ENCODE measurements at places on chromosomes 12 and 14.
A peak's percentile ranks its signal among the peaks of the same experiment; 100 is the strongest.

- no peak for DNase-seq
Observed at GRCh38 chr12:70367258-70368141, 1.4 kb downstream of the KCNMB4 start.

DNA sequence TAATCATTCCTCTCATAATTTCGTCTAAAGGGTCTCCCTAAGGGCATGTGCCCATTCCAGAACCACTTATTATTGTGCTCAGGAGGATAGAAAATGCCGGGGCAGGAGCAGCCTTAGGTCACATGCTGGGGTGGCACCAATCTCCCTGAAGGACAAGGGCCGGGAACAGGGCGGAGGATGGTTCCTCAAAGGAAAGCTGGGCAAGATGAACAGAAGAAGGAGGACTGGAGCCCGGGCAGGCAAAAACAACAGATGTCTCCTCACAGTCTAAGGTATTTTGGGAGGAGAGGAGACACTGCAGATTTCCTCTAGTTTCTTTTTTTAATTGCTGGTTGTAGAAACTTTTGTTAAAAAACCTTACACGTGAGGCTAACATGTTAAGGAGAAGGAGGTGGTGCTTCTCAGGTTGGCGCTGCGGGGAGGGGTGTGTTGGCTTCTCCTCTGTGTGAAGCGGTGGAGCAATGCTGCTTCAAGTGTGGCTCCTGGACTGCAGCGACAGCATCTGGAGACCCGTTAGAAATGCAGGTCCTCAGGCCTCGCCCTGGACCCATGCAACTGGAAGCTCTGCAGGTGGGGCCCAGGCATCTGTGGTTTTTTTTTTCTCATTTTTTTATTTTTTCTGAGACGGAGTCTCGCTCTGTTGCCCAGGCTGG, 164.8 kb downstream of the AACS start:
- no peak for DNase-seq

DNA sequence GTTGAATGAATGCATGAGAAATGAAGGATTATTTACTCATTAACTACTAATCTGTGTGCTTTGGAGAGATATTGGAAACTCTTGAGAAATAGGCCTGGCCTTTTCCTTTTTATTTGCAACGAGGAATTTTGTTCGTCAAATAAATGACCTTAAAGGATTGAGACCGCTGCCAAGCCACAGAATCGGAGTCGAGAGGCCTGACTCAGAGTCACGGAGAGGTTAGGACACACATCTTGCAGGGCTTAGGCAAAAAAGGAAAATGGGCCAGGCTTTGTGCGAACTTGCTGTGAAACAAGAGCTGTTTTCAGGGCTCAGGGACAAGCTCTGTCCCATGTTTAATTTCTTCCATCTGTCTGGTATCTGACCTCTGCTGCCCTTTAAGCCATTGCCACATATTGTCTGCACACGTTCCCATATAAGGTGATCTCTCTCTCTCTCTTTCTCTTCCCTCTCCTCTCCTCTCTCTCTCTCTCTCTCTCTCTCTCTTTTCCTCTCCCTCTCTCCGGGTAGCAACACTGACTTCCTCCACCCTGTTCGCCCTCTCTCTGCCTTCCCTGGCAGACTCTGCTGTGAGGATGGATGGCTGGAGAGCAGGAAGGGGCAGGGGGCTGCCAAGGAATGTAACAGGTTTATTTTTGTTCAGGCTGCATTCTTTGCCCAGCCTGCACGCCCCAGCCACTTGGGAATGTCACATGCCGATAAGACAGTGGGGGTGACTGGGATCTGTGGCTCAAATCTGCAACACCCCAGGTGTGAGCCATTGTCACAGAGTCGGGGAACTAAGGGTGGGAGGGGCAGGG, 14.9 kb upstream of the IFT81 start:
- peak; percentile 100 for DNase-seq

DNA sequence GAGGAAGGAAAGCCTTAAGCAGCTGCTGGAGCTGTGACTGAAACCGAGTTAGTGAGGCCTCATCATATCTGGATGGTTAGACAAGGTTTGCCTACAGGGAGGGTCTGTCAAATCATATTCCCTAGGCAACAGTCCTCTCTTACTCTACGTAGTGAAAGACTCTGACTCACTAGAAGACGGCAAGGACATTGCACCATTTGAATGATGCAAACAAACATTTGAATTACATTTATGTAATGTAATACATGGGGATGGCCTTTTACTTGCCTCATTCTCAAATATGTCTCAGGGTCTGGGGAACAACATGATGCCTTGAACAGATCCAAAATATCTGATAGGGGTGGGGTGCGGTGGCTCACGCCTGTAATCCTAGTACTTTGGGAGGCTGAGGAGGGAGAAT, 29.8 kb upstream of the STRAP start:
- DNase-seq: peak; percentile 93

DNA sequence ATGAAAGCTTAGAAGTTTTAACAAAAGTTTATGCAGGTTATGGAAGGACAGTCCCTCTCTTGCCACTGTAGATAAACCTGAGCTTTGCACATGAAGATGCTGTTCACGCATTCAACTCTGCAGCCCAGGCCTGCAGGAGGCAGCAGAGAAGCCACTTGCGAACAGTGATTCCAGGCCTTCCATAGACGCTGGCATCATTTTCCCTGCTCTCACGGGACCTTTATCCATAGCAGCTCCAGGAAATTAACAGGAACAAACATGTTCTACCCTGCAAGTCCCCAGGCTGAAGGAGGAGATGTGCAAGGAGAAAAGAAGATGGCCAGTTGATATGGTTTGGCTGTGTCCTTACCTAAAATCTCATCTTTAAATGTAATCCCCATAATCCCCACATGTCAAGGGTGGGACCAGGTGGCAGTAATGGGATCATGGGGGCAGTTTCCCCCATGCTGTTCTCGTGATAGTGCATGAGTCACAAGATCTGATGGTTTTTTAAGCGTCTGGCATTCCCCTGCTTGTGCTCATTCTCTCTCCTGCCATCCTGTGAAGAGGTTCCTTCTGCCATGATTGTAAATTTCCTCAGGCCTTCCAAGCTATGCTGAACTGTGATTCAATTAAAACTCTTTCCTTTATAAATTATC, 2.0 kb downstream of the ERP27 start:
- peak; percentile 10 for DNase-seq

GRCh38 chr12:51270067-51270950, at the start of gene SMAGP:
Gene SMAGP (minus strand): TSS chr12:51270415. CDS start chr12:51269278, 1,137 bp downstream.
- peak; percentile 30 for DNase-seq

- DNase-seq: peak; percentile 99
Observed at GRCh38 chr12:89768586-89769482, 60.2 kb upstream of the ATP2B1 start.

- no peak for DNase-seq
Observed at GRCh38 chr12:96235484-96235826, 41.3 kb downstream of the ELK3 start.

GRCh38 chr12:65232476-65233077, 45.9 kb upstream of the MSRB3 start:
- DNase-seq: peak; percentile 48

- peak; percentile 64 for DNase-seq
Observed at GRCh38 chr12:109461049-109461845, 15.9 kb downstream of the KCTD10 start.

DNA sequence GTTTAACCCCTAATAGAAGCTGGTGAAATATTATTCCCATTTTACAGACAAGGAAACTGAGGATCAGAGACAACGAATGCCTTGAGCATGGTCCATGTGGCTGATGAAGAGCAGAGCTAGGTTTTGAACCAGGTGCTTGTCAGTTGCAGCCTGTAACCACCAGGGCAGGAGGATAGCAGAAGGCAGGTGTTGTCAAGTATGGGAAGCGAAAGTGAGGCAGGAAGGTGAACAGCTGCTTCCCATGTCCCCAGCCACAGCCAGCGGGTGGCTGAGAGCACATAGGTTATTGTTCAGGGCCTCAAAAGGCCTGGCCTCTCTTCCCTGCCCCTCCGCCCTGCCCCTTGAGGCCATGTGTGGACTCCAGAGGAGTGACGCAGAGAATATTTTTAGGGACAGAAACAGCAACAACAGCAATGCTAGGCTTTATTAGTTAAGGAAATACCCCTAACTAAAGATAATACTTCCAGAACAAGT, 39.6 kb downstream of the IQSEC3 start:
- no peak for DNase-seq

GRCh38 chr12:43094886-43095575, 457.0 kb downstream of the ADAMTS20 start:
- DNase-seq: no peak

GRCh38 chr12:88113871-88114270, 28.0 kb downstream of the CEP290 start:
- DNase-seq: peak; percentile 19

GRCh38 chr12:107783406-107784376, 9.2 kb downstream of the ASCL4 start:
- DNase-seq: no peak

- peak; percentile 80 for DNase-seq
Observed at GRCh38 chr14:90871605-90872233, 55.5 kb upstream of the TTC7B start.

DNA sequence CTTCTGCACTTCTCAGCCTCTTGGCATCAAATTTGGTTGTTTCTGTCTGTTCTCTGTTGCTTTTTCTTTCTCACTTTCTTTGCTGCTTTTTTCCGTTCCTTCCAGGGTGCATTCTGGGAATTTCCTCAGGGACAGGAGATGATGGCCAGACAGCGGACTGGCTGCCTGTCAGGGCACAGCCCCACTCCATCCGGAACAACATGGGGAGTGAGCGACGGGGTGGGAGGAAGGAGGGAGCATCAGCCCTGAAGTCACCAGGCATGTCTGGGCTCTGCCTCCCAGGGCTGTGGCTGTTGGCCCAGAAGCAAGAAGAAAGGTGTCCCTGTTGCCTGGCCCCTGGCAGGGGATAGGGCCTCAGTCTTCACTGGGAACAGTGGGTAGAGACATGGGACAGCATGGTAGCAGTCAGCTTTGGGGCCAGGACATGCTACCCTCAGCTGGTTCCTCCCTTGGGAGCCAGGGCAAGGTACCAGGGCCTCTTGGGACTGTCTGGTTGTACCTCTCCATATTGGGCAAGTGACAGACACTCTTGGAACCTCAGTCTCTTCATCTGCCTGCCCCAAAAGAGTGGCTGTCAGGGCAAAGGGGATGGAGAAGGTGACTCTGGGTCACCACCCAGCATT, 8.6 kb downstream of the PGF start:
- DNase-seq: no peak

GRCh38 chr12:52910248-52910883, 5.5 kb upstream of the KRT8 start:
- DNase-seq: no peak

GRCh38 chr12:64793610-64794009, 30.8 kb upstream of the TBC1D30 start:
- DNase-seq: no peak

GRCh38 chr14:83163016-83163415, 1629.4 kb upstream of the SEL1L start:
- DNase-seq: no peak

- DNase-seq: no peak
Observed at GRCh38 chr14:104253901-104254353, 115.5 kb downstream of the KIF26A start.

DNA sequence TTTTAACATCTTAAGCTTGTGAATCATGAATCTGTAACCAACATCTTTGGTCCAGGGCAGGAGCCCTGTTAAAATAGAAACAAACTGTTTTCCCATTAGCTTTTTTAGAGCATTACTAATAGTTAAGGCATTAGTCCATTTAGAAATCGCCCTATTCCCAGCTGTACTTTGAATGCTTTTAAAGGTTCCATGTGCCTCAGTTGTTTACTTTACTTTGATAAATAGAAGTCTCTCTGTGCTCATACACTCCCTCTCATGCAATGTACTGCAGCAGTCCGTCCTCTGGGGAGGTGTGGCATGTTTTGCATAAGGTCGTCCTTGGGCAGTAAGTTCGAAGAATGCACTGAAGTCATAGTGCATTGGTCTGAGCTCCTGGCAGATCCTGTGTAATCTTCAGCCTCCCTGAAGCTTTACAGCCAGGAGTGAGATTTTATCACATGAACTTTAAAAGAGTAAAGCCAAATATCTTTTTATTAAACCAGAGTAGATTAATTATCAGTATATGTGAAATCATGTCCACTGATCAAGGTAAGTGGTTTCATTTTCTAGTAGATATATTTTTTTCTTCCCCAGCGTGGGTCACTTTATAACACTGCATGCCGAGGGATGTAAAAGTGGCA, 134.7 kb downstream of the FGD4 start:
- DNase-seq: peak; percentile 97

GRCh38 chr14:21714318-21714929, 40.8 kb upstream of the OR4E1 start:
- DNase-seq: no peak

DNA sequence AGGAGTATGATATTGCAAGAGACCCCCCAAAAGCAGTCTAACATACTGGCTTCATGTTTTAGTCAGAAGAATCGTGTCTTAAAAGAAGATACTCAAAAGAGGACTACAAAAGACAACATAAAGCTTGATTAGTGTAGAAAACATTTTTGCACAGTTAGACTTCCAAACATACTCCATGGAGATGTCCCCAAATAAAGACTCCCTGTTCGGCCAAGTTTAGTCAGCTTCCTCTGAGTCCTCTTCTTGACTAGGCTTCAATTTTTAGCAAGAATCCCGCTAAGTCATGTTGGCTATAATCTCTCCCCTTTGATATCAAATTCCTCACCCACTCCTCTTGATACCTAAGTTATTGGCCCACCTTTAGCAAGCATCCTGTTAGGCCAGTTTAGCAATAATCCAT, 298.0 kb downstream of the RMST start:
- DNase-seq: peak; percentile 45

- DNase-seq: peak; percentile 79
Observed at GRCh38 chr14:75884198-75884611, 97.6 kb downstream of the TGFB3 start.

GRCh38 chr14:67817750-67818438, 1.5 kb upstream of the ZFYVE26 start:
- DNase-seq: no peak

- DNase-seq: no peak
Observed at GRCh38 chr12:111447571-111448265, 42.0 kb downstream of the SH2B3 start.

- DNase-seq: no peak
Observed at GRCh38 chr12:116545936-116546335, 13.2 kb upstream of the MAP1LC3B2 start.

DNA sequence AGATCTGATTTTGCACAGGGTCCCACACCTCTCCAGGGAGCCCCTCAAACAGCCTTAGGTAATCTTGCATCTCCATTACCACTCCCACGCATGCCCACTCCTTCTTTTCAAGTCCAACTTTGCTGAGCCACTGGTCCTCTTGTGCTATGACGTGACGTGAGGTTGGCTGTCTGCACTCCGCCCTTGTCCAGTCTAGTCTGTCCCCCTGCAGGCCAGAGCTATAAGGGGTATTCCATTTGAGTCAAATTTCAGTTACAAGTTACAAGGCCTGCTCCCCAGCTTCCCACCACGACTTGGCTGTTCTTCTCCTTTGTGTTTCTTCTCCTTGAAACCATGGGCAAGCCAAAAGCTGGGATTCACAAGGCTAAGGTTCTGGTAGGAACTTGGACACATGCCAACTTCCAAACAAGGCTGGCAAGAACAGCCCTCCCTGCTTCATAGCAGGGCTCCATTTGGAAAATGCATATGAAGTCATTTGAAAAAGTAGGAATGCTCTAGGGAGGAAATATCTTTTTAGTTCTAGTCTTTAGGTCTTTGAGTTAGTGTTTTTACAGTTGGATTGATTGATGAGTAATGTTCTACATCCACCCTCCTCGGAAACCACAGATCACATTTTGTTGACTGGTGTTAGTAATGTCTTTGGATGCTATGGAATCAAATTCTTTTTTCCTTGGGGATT, 49.1 kb downstream of the KCNA1 start:
- peak; percentile 2 for DNase-seq
